Substantia nigra (tissue), 51 donors: ENCODE measurements at places on chromosomes 2 and 18.

DNA sequence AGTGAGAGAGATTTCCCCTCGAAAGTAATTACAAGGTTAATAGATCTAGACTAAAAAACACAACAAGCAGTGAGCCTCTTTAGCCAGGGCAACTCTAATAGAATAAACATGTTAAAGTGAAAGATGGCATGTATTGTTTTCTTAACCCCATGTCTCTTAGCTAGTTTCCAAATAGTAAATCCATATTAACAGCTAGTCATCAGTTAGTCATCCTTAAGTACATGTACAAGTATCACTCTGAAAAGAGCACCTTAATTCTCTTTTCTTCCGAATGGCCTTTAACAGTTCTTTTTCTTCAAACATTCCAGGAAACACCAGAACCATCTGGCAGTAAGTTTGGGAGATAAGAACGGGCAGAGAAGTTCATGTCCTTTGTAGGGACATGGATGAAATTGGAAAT is 1480.0 kb downstream of the LRP1B start:
- DNase-seq = no peak

DNA sequence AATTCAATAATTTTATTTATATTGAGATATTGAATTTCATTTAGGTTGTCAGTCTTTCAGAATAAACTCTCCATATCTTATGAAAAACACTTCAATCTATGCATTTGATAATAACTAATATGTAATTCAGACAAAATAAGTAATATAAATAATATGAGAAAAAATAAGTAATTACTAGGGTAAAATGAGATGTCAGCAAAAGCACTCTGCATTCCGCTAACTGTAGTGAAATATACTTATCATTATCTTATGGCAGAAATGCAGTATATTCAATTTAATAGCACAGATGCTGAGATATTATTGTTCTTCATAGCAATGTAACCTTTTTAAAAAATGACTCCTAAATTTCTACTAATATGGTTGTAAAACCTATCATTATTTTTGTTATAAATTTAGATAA is 606.2 kb upstream of the VRK2 start:
- no peak for DNase-seq

DNA sequence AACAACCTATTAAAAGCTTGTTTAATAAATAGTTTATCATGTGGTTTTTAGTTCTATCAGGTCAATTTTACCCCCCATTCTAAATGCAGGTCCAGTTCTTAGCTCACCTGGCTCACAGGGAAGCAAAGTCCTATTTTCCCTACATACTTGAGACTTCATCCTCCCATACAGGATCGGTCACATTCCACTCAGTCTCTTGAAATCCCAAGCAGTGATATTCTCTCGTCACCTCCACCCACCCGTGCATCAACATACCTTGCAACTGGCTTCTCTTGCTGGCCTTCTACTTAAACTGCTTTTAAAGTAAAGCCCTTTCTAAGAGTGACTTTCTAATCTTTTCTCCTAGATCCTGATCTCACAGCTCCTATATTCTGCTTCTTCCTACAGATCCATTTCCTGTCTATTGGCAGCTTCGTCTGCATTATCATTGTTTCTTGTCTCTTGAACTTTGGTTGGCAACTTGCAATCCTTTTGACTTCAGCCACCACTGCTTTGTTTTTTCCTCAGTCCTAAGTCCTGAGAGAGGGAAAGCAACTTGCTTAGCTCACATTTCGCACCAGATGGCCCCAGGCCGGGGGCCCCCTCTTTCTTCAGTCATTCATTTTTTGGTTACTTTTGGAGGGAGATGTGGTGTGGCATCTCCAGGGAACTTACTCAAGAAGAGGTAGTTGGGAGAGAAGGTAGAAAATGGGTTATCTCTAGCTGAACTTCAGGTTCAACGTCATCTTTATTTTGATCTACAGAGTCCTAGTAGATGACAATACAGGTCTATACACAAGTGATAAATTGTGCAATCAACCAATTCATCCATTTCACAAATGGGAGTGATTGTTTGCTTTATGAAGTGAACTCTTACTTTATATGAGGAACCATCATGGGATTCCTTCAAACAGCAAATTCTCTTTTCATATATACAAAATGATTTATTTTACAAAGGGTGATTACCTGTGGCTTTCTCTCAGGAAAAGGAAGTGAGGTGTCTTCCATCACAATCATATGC is 23.9 kb upstream of the NCOA1 start:
- no peak for DNase-seq

DNA sequence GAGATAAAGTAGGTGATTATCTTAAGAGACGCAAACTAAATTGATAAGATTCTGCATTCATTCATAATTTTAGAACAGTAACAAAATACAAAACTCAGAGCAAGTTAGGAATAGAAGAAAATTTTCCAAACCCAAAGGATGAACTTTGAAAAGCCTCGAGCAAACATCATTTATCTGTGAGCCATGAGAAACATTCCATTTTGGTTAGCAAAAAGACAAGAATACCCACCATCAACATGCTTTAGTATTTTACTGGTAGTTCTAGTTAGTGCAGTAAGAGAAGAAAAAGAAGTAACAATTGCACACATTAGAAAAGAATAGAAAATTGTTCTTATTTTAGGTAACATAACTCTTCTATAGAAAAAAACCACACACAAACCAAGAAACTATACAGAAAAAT is 291.3 kb upstream of the TCF4 start:
- no peak for DNase-seq

DNA sequence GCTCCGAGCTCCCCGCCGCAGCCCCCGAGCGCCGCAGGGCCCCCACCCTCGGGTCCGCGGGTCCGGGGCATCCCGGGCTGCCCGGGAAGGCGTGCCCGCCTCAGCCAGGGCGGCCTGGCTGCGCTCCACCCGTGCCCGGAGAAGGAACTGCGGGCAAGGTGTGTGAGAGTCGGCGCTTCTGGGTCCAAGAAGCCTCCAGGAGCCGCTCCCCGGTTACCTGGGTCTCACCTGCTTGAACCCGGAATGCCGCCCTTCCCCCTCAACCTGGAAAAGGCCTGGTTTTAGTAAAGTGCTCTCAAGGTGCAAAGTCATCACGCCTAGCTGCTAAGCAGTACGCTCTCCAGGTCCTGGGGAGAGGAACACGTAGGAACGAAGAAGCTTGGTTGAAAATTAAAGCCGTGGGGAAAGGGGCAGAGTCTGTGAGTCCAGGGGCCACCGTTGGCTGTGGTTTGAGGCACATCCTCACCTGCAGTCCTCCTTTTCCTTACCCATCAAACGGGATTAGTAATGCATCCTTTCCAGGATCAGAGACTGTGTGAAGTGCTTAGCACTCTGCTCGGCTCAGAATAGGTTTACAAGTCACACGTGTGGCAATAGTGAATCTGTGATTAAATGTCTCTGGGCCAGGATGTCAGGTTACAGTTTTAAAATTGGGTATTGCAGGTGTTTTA is 1.2 kb downstream of the ASAP2 start:
- no peak for DNase-seq

- DNase-seq = no peak
Observed at GRCh38 chr18:30454920-30455319, 587.6 kb downstream of the DSC3 start.

GRCh38 chr2:241991299-241991698 is 121.8 kb downstream of the RTP5 start:
- DNase-seq = no peak

- no peak for DNase-seq
Observed at GRCh38 chr2:4139316-4139715, 435.9 kb downstream of the DCDC2C start.

DNA sequence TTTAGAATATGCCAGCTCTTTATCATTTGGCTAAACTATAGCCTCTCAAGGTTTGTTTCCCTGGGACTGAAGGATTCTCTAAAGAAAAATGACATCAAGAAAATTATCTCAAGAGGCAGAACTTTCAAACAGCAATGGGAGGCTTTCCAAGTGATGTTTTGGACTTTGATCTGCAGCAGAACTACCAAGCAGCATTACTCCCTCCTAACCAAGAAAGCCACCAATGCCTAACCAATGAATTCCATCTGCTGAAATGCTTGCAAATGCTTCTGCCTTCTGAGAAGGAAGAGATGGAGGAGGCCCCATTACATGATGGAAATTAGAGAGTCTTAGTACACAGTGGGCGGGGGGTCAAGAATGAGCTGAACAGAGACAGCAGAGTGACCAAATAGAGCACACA is 95.1 kb upstream of the SLC35G4 start:
- no peak for DNase-seq

- DNase-seq = no peak
Observed at GRCh38 chr2:30084915-30085314, 61.9 kb upstream of the YPEL5 start.

GRCh38 chr2:202574541-202574940 is 60.2 kb upstream of the FAM117B start:
- no peak for DNase-seq

DNA sequence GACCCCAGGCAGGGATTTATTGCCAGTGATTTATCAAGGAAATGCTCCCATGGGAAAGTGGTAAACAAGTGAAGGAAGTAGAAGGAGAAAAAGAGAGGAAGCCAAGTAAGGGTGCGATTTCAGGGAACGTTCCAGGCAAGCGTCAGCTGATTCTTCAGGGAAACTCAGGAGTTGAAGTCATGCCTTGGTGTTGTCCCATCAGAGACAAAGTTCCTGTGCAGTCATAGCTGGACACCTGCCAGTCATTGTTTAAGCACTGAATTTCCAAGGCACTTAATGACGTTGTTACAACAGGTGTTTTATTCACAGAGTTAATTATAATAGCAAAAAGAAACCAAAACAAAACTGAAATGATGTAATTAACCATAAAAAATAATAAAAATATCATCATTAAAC is 381.8 kb upstream of the CRIM1 start:
- DNase-seq = no peak

GRCh38 chr2:25314514-25315315 is 27.0 kb downstream of the DNMT3A start:
- no peak for DNase-seq

GRCh38 chr2:236870370-236870769 is 215.3 kb upstream of the COPS8 start:
- no peak for DNase-seq

GRCh38 chr2:191404568-191404991 is 159.4 kb downstream of the MYO1B start:
- no peak for DNase-seq

GRCh38 chr2:105611811-105612424 is 132.8 kb upstream of the NCK2 start:
- no peak for DNase-seq

DNA sequence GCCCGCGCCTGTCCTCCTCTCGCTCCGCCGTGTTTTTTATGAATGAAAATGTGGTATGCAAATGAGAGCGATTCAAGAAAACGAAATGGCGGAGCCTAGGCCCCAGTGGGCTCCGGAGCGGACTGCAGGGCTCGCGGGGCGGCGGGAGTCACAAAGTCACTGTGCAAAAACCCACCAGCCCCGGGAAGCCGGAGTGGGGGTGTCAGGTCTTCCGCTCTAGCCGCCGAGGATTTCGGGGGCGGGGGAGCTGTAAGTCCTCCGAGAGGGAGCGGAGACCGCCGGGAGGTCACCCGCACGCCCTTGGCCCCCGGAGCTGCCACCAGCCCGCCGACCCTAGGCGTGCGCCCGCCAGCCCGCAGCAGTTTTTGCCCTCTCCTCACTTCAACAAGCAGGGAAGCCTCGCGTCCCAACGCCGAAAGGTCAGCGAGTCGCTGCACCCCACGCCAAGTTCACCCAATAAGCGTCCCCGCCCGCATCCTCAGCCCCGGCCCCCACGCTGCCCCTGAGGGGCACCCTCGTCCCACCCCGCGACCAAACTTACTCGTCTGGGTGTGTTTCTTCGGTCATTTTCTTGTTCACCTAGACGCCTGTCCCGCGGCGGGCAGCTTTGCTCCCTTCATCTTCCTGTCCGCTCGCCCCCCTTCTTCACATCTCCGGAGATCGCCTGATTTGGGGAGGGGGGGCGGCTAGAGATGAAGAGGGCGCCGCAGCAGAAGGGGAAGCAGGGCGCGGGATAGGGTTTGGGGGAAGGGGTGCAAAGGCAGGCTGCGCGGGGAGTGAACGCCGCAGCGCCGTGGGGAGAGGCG is 775 bp downstream of the SPRED2 start:
- peak; percentile 52 for DNase-seq

GRCh38 chr2:157160111-157160510 is 97.4 kb upstream of the GALNT5 start:
- no peak for DNase-seq

- no peak for DNase-seq
Observed at GRCh38 chr18:45938488-45938935, 28.6 kb downstream of the EPG5 start.

- no peak for DNase-seq
Observed at GRCh38 chr2:74091391-74091790, 56.3 kb downstream of the BOLA3 start.

- no peak for DNase-seq
Observed at GRCh38 chr2:232976666-232977437, 36.2 kb downstream of the NGEF start.

GRCh38 chr2:18799397-18799796 is 210.0 kb upstream of the NT5C1B start:
- no peak for DNase-seq

DNA sequence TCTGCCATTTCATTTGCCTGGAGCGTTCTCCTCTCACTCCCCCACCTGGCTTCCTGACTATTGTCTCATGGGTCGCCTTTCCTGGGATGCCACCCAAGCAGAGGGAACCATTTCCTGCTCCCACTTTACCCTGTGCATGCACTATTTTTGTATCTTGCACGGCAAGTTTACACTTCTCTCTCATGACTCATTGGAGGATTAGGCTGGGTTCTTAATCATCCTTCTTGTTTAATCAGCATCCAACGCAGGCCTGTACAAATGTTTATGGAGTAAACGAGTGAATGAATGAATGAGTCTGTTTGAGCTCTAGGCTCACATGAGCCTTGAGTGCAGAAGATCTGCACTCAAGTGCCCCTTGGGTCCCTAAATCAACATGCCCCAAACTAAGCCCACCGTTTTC is 3.8 kb upstream of the ARHGAP25 start:
- no peak for DNase-seq

DNA sequence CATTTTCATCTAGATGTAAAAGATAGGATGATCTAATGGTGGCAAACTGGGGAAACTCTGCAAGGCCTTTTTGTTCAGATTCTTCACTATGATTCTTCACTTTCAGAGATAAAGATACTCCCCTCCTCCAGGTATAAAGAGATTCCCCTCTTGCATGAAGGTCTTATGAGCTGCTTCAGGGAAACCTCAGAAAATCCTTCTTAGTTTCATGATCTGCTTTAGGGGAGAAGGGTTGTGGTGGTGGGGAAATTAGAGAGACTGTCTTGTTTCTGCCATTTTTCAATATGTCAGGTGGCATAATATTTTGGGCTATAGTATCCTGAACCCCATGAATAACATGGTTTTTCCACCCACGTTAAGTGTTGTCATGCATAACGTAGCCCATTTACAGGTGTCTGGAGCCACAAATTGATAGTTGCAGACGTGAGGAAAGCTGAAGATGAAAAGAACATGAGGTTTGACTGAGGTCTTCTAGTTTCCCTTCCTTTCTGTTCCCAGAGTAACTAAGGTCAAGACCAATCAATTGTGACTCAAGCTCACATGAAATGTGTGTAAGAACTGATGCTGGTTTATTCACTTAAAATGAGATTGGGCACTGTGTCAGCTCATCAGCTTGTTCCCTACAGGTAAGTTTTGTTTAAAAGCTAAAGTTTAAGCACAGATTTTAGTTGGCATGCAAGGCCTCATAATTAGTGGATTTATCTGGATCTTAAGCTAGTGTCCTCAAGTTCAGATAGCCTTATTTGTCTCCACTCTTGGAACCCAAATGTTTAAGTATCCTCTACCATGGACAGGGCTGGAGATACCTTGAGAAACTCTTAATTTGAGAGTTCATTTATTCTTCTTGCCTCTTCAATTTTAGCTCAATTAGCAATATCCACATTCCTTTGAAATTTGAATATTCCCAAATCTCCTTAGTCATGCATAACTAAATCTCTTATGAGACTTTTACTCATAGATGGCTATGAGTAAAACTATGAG is 304.5 kb upstream of the FANCL start:
- no peak for DNase-seq
